ENCODE measurements at places on chromosomes 1 and 21.

GRCh38 chr21:41578716-41579115, 70.8 kb upstream of the TMPRSS2 start:
- no peak overlapping the region for H3K4me3 ChIP-seq
- no peaks in the 10 kb centered on the region for H3K27me3 ChIP-seq
- no peak overlapping the region for H3K27ac ChIP-seq
- no peaks in the 10 kb centered on the region for H3K36me3 ChIP-seq
- H3K4me1 ChIP-seq, result peaks cover 23% of the 10 kb centered on the region

GRCh38 chr1:226332947-226333346, 24.0 kb upstream of the LIN9 start:
- no peaks in the 10 kb centered on the region for H3K4me1 ChIP-seq
- H3K4me3 ChIP-seq, result no peak overlapping the region
- H3K27me3 ChIP-seq, result no peaks in the 10 kb centered on the region
- H3K27ac ChIP-seq, result no peak overlapping the region
- no peak for DNase-seq

- no peak overlapping the region for H3K27ac ChIP-seq
- H3K4me1 ChIP-seq, result no peaks in the 10 kb centered on the region
- H3K4me3 ChIP-seq, result no peak overlapping the region
- no peak for DNase-seq
- H3K36me3 ChIP-seq, result no peaks in the 10 kb centered on the region
Measured at GRCh38 chr1:198641501-198641900, 2.7 kb downstream of the PTPRC start.

DNA sequence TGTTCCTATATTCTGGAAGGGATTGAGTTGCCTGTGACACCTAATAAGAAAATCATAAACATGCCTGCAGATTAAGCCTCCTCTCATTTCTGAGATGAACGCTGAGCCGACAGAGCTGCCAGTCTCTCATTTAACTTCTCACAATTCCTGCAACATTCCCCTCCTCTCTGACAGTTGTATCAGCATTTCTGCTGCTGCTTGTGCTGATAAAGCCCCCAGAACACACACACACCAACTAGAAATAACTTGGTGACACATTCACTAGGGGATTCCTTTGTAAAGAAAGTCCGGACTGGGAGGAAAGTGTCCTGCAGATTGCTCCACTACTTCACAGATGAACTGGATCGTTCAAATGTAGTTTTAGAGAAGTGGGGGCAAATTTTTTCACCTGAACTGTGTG, 437.3 kb downstream of the PLA2G4A start:
- H3K27me3 ChIP-seq, result peaks cover 1% of the 10 kb centered on the region
- no peaks in the 10 kb centered on the region for H3K4me1 ChIP-seq
- H3K27ac ChIP-seq, result no peak overlapping the region
- DNase-seq, result no peak

- H3K27ac ChIP-seq, result no peak overlapping the region
- no peaks in the 10 kb centered on the region for H3K4me1 ChIP-seq
- H3K4me3 ChIP-seq, result no peak overlapping the region
- DNase-seq, result no peak
- H3K27me3 ChIP-seq, result no peaks in the 10 kb centered on the region
- H3K36me3 ChIP-seq, result peaks cover 1% of the 10 kb centered on the region
Measured at GRCh38 chr1:226958300-226958699, 18.2 kb downstream of the COQ8A start.

GRCh38 chr1:21704145-21704544, 35.0 kb upstream of the RAP1GAP start:
- H3K36me3 ChIP-seq, result 0 out of 2 replicates have a peak, but pooled peaks cover 3% of the 10 kb centered on the region
- no peak for DNase-seq
- no peak overlapping the region for H3K27ac ChIP-seq
- H3K4me3 ChIP-seq, result no peak overlapping the region
- H3K4me1 ChIP-seq, result no peaks in the 10 kb centered on the region

DNA sequence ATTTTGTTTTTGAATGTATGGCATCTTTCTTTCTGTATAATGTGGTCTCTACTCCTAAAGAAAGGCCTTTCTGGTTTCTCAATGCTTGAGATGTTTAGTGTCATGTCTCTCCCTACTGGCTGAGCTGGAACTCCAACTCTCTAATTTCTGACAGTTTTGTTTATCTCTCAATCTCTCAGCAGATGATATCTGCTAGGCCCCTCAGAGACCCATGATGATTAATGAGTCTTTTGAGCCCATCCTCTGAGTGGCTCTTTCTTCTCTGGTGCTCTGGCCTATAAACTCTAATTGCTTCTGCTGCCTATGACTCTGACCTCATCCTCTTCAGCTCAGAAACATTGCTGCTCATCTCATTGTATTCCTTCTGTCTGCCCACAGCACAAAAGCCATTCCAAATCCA, 46.6 kb downstream of the CRB1 start:
- peaks cover 21% of the 10 kb centered on the region for H3K4me1 ChIP-seq
- no peaks in the 10 kb centered on the region for H3K36me3 ChIP-seq
- H3K4me3 ChIP-seq, result no peak overlapping the region
